Activated CD4-positive, alpha-beta T cell treated with anti-CD3 and anti-CD28 coated beads, Interleukin-2, Interleukin-4, amounts not matched to agents 100 ng/mL and 50 ng/mL, durations not matched to agents 16 hours and 8 hours (primary cell): ENCODE measurements at places on chromosomes 5 and 9.
A peak's percentile ranks its signal among the peaks of the same experiment; 100 is the strongest.

DNA sequence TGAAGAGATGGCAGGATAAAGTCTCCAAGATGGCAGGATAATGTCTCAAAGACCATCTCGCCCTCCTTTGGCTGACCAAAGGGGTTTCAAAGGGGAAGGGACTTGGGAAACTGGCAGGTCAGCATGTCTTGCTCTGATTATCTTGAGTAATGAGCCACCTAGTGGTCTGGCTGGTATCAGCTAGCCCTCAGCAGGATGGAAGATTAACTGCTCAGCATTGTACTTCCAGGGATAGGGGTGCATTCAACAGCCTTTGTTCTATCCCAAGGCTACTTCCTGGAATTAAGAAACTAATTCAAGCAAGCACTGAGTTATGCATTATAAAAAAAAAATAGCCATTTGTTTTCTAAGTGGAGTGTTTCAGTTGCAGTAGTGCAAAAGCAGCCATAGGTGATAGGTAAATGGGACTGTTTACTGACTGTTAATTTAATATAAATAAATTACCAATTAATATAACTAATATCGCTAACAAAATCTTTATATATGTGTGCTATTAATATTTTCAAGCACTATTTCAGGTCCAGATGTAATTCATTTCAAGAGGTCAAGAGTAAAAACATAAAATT is 555.5 kb downstream of the CDH9 start:
- DNase-seq = no peak

- DNase-seq = no peak
Observed at GRCh38 chr9:83392228-83392627, 146.0 kb downstream of the FRMD3 start.

- DNase-seq = no peak
Observed at GRCh38 chr5:37906416-37906815, 66.6 kb upstream of the GDNF start.

DNA sequence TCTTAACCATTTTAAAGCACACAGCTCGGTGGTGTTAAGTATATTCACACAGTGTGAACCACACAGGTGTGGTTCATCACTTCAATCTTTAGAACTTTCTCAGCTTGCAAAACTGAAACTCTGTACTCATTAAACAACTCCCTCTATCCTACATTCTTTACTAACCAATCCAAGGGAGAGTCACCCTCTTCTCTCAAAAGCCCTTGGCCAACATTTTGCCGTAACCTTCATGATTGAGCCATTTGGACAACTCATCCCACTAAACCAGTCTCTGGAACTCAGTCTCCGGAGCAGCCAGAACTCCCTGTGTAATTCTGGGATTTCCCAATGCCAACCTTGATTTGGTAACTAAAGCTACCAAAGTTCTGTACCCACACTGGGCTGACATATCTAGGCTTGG is 84.7 kb downstream of the TTC39B start:
- DNase-seq = no peak

- DNase-seq = peak; percentile 83
Observed at GRCh38 chr9:136787690-136788400, 3.3 kb upstream of the TMEM141 start.

- no peak for DNase-seq
Observed at GRCh38 chr5:38101897-38102296, 156.5 kb upstream of the EGFLAM start.

GRCh38 chr9:93007529-93008058 is 50.9 kb upstream of the SUSD3 start:
- DNase-seq = no peak

GRCh38 chr9:128637656-128638055 is 19.0 kb downstream of the DYNC2I2 start:
- no peak for DNase-seq

GRCh38 chr9:4792054-4792571 is 631 bp upstream of the RCL1 start:
- DNase-seq = no peak

DNA sequence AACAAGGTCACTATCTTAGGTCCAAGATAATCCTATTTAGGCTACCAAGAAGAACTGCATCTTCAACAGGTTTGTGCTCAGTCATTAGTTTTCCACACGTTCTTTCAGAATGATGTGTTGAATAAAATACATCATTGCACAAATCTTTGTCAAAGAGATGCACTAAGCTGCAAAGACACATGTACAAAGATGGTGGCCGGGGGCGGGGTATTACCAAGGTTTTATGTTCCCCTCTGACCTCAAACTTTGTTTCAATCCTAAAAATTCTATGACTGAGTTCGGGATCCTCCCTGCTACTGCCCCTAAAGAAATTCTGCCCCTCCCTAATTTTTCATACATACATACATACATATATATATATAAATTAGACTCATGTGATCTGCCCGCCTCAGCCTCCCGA is 14.2 kb downstream of the HSPA9 start:
- DNase-seq = no peak

DNA sequence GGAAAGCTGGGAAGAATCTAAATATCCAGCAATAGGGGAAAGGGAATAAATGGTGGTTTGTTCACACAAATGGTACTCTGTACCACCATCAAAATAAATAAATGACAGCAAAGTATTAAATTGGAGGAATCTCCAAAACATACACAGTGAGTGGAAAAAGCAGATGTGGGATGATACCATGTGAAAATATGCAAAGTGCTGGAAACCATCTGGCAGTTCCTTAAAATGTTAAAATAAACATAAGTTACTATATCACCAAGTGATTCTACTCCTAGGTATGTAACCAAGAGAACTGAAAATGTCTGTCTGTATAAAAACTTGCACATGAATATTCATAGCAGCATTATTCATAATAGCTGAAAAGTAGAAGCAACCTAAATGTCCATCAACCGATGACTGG is 41.9 kb upstream of the TEX48 start:
- no peak for DNase-seq

GRCh38 chr5:154779105-154779504 is 23.9 kb downstream of the LARP1 start:
- no peak for DNase-seq

DNA sequence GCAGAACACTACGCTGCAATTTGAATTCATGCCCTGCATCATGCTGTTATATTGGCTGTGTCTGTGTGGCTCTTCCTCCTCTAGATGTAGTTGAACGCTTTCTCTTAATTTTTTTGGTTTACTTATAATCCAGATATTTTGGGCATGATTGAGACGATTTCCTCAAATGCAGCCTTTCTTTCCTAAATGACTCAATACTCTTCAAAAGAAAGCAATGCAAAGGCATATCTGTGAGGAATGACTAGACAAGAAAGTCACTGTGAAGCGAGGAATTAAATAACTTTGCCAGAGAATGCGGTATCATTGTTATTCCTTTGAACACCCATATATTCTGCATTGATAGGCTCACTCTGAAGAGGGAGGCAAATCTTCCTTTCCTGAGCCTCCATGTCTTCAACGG is 152.8 kb downstream of the YIPF5 start:
- no peak for DNase-seq

DNA sequence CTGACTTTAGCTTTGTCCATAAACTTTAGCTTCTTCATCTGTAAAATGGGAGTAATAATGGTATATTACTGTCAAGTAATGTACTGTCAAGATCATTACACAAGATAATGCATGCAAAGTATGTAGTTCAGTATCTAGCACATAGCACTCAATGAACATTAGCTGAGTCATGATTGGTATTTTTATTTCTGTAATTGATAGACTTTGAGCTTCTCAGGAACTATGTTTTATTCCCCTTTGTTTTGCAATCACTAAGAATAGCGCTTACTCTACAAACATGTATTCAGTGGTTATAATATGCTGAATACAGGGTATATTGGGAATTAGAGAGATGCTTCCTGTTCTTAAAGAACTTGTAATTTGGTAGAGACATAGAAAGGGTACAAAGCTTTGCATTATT is 142.3 kb upstream of the KLF9 start:
- DNase-seq = no peak

DNA sequence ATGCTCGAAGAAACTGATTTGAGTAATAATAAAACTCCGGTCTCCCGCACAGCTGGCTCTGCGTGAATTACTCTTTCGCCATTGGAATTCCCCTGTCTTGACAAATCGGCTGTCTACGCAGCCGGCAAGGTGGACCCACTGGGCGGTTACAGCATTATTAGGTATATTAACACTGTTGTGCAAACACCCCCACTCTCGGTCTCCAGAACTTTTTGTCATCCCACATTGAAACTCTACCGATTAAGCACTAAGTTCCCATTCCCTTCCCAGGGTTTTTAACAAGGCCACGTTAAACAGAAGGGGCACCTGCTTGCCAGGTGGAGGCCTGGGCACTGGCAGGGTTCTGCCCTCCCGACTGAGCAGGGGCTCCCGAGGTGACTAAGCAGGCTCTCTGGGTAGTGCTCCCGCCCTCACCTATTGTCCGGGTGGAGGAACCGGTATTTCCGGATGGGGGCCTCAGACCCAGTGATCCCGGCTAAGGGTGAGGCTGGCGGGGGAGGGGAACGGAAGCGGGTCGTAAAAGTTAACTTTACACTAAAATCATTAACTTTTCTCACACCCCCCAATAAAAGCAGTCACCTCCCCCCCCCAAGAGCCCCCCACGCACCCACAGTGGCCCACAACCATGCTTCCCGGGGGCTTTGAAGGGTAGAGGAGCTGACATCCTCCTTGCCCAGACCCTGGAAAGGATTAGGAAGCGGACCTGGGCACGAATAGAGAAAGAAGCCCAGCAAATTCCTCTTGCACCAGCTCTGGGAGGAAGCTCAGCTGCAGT is 53.5 kb upstream of the TJP2 start:
- DNase-seq = no peak

DNA sequence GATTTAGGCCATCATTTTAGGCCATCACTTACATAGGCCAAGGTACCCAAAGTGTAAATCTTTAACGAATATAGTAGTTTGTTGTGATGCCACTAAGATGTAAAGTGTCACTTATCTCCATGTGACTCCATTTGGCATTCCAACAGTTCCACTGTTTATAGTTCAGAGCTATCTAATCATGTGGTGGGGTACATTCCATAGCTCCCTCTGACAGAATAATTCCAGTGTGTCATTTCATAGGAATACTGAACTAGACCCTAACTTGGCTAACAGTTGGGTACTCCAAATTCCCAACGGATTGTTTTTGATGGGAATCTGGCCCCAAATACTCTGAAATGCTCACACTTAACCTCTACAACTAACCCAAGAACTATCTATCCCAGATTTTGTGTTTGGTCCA is 76.7 kb upstream of the FST start:
- no peak for DNase-seq

- DNase-seq = no peak
Observed at GRCh38 chr9:116087751-116088194, 65.8 kb upstream of the PAPPA start.

DNA sequence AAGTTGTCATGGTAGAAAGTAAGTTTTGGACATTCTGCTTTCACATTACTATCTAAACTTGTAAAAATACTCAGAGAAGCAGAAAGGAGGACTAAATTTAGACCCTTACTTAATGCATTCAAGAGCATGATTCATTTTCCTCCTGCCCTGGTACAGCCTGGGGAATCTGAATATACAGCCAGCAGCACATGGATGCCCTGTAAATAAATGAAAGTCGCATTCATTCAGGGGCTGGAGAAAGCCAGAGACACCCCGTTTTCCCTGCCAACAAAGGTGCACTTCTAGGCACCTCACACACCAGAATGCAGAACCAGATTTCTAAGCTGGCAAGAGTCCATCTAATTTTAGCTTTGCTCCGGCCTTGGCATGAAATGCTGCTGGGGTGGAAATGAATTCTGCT is 172.7 kb upstream of the KLF9 start:
- no peak for DNase-seq

DNA sequence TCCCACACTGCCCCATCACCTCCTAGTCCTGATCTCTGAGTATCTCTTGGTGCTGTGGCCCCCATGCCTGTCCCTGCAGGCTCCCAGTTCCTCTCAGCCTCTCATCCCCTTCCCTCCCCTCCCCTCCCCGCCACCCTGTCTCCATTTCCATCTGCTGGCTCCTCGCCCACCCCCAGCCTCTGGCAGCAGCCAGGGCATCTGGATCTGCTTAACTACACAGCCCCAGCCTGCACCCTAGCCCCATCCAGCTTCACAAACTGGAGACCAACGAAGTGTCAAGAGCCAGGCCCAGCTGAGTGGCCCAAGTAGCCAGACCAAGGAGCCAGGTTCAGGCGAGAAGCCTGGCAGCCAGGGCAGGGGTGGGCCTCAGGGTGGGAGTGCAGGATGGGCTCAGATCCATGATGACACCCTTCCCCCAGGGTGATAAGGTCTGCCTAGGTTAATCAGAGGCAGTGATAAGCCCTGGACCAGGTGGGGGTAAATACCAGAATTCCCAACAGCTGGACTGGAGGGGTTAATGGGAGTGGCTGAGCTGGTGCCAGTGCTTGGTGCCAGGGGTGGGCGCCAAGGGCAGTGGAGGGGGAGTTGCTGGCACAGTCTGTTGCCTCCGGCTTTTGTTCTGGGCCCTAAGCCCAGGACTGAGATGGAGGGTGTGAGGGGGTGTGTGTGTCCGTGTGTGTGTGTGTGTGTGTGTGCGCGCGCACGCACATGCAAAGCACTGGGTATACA is 2.5 kb downstream of the IL11RA start:
- no peak for DNase-seq

DNA sequence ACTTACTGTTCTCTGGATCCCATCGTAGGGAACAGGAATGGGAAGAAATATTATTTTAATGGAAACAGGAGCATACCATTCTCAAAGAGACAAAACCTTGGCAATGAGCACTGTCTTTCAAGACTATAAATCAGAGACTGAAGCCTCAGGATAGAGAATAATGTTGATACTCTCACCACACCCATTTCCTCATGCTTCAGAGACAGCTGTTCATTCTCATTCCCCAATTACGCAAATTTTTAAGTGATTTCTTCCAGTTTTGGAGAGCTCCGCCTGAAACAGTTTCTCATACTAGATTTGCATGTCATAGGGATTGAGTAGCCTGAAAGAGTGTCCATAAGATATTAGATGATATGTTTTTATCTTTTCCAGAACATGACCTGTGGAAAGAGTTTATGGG is 290.5 kb upstream of the RASA1 start:
- no peak for DNase-seq

- DNase-seq = no peak
Observed at GRCh38 chr9:130451004-130451390, 6.2 kb downstream of the ASS1 start.

GRCh38 chr5:72075461-72075860 is 31.8 kb upstream of the MAP1B start:
- no peak for DNase-seq

- DNase-seq = no peak
Observed at GRCh38 chr5:138366632-138367382, 14.3 kb downstream of the KDM3B start.

- DNase-seq = no peak
Observed at GRCh38 chr5:150515446-150515845, 7.5 kb downstream of the NDST1 start.

GRCh38 chr9:29220596-29221251 is 1647.4 kb upstream of the C9orf72 start:
- DNase-seq = no peak

GRCh38 chr5:91225848-91226686 is 157.1 kb downstream of the ARRDC3 start:
- DNase-seq = peak; percentile 51

- peak; percentile 87 for DNase-seq
Observed at GRCh38 chr9:3385871-3386270, 139.9 kb downstream of the RFX3 start.
